ENCODE measurements at places on chromosomes 4 and X. TPM values are rescaled to one million over a fixed set of nuclear protein-coding genes. Genes with fewer than 3 reads are reported as not detected.

DNA sequence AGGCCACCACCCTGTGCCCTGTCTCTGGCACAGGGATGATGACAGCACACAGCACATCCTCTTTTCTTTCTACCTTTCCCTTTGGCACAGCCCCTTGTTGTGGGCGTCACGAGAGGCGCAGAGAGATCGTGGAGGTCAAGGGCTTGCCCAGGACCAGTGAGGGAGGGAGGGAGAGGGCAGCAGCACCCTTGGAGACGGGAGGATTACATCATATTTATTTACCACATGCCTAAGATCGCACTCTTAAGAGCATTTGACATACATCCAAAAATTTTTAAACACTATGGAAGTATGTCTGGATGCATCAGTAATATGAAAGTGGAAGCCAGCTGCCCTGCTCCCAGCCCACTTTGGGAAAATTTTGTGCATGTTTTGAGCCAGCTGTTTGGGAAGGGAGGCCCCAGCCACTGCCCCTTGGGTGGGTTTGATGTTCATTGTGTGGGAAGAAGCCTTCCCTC is 12.7 kb downstream of the WFS1 start:
- no peak overlapping the region for H3K4me3 ChIP-seq
- H3K27ac ChIP-seq: peak overlapping the region; percentile 32
- peaks cover 5% of the 10 kb centered on the region for H3K36me3 ChIP-seq
- no peak for DNase-seq
- H3K4me1 ChIP-seq: peaks cover 69% of the 10 kb centered on the region
- H3K27me3 ChIP-seq: no peaks in the 10 kb centered on the region

- no peaks in the 10 kb centered on the region for H3K27me3 ChIP-seq
- H3K36me3 ChIP-seq: no peaks in the 10 kb centered on the region
- no peak for DNase-seq
Measured at GRCh38 chr4:112185334-112185733, 40.1 kb downstream of the FAM241A start.

GRCh38 chr4:138389976-138390685 is 148.0 kb upstream of the SLC7A11 start:
- no peak overlapping the region for H3K4me3 ChIP-seq
- no peaks in the 10 kb centered on the region for H3K4me1 ChIP-seq
- H3K27ac ChIP-seq: no peak overlapping the region
- DNase-seq: no peak

- H3K27ac ChIP-seq: no peak overlapping the region
- H3K4me3 ChIP-seq: no peak overlapping the region
- H3K27me3 ChIP-seq: no peaks in the 10 kb centered on the region
- no peaks in the 10 kb centered on the region for H3K36me3 ChIP-seq
- no peaks in the 10 kb centered on the region for H3K4me1 ChIP-seq
Measured at GRCh38 chrX:85851418-85851817, 195.9 kb downstream of the CHM start.

- no peak overlapping the region for H3K27ac ChIP-seq
- no peak for DNase-seq
- no peaks in the 10 kb centered on the region for H3K4me1 ChIP-seq
- H3K4me3 ChIP-seq: no peak overlapping the region
- no peaks in the 10 kb centered on the region for H3K27me3 ChIP-seq
Measured at GRCh38 chr4:123163501-123163900, 233.1 kb upstream of the SPRY1 start.

- H3K27ac ChIP-seq: no peak overlapping the region
- no peaks in the 10 kb centered on the region for H3K27me3 ChIP-seq
- no peak overlapping the region for H3K4me3 ChIP-seq
- no peaks in the 10 kb centered on the region for H3K4me1 ChIP-seq
Measured at GRCh38 chr4:4601803-4602369, 60.0 kb upstream of the STX18 start.

- no peaks in the 10 kb centered on the region for H3K36me3 ChIP-seq
- no peaks in the 10 kb centered on the region for H3K27me3 ChIP-seq
- H3K4me3 ChIP-seq: no peak overlapping the region
- H3K27ac ChIP-seq: no peak overlapping the region
- no peak for DNase-seq
Measured at GRCh38 chr4:86974551-86974994, 39.8 kb downstream of the AFF1 start.

- no peaks in the 10 kb centered on the region for H3K4me1 ChIP-seq
- no peak overlapping the region for H3K4me3 ChIP-seq
- no peaks in the 10 kb centered on the region for H3K36me3 ChIP-seq
- H3K27ac ChIP-seq: no peak overlapping the region
- no peaks in the 10 kb centered on the region for H3K27me3 ChIP-seq
Measured at GRCh38 chr4:21856754-21857153, 91.8 kb downstream of the KCNIP4 start.

DNA sequence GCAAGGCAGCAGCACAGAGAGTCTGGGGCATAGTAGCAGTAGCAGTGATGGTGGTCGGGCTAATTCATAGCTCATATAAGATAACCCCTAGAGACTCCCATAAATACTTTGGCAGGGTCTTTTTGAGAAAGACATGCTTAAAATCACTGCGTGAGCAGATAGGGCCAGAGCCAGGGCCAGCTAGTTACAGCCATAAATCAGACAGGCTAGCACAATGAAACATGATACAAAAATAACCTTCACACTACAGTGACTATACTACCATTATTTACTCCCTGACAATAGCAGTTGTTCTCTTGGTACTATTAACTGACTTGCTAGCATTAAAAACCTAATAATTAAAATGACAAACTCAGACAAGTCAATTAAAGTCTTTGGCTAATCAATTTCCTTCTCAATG is 295.9 kb downstream of the SMARCA1 start:
- no peak for DNase-seq
- no peak overlapping the region for H3K27ac ChIP-seq
- H3K27me3 ChIP-seq: no peaks in the 10 kb centered on the region
- no peaks in the 10 kb centered on the region for H3K4me1 ChIP-seq
- H3K4me3 ChIP-seq: no peak overlapping the region
- H3K36me3 ChIP-seq: no peaks in the 10 kb centered on the region

GRCh38 chrX:44143061-44143602 is 169.9 kb upstream of the NDP start:
- H3K4me3 ChIP-seq: no peak overlapping the region
- H3K27ac ChIP-seq: no peak overlapping the region
- no peaks in the 10 kb centered on the region for H3K27me3 ChIP-seq
- no peaks in the 10 kb centered on the region for H3K36me3 ChIP-seq
- no peak for DNase-seq

The TMEM156 gene
- polyA plus RNA-seq: 31.2 TPM

DNA sequence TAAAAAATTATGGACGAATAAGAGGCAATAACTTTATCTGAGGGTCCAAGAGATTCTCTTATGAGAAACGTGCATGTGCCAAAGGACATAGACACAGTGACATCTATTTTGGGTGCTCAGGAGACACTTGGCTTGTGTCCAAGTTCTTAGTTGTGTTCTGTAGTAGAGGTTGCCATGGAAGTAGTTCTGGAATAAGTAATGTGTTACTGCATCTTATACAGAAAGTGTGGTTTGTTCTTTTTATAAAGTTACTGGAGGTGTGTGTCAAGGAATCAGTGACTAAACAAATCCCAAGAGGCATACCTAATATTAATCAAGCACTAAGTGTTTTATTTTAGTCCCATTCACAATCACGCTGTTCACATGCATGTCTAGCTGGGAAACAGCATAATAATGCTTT is 305.7 kb downstream of the ARHGAP24 start:
- no peaks in the 10 kb centered on the region for H3K36me3 ChIP-seq
- H3K27me3 ChIP-seq: no peaks in the 10 kb centered on the region
- H3K4me1 ChIP-seq: peaks cover 20% of the 10 kb centered on the region
- no peak overlapping the region for H3K4me3 ChIP-seq
- H3K27ac ChIP-seq: no peak overlapping the region
- DNase-seq: no peak

The PNMA5 gene
- 0.35 TPM for polyA plus RNA-seq

The WDR17 gene
- polyA plus RNA-seq: 1.3 TPM

DNA sequence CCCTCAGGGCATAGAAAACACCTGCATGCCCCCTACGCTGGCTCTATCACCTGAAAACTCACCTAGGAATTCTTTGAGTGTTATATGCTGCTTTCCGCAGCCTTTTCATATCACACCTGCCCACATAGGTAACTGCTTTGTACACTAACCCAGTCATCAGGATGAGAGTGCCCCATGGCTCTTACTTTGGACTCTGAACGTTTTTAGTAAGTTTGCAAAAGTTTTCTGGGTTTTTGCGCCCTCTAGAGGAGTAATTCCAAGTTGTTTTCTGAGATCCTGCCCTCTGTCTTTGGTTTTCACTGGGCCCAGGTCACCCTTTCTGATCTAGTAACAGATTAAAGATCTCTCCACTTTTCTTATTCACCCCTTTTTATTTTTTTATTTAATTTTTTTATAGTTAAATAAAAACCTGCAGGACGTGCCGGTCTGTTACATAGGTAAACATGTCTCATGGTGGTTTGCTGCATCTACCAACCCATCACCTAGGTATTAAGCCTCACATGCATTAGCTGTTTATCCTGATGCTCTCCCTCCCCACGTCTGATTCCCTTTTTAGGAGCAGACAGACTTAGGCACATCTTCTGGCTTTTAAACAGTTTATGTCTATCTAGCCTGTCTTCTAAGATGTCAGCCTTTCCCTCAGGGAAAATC is 139.2 kb downstream of the NWD2 start:
- no peaks in the 10 kb centered on the region for H3K27me3 ChIP-seq
- no peak overlapping the region for H3K4me3 ChIP-seq
- DNase-seq: no peak
- H3K36me3 ChIP-seq: no peaks in the 10 kb centered on the region

DNA sequence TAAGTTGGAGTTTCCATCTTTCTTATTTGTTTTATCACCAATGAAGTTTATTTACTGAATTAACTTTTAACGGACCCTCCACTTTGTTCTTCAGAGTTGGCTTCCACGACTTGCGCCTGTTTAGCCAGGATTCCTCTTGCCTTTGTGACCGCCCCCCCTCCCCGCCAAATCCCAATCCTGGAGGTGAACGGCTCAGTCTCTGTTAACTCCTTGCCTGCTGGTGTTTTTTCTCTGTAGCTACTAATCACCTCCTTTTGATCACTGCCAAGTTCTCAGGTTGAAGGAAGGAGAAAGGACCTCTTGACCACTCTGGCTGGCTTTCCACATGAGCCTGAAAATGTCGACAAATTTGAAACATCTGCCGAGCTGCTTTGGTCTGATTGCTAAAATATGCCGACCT is 46.8 kb upstream of the BCOR start:
- peaks cover 45% of the 10 kb centered on the region for H3K4me1 ChIP-seq
- no peak for DNase-seq
- peaks cover 54% of the 10 kb centered on the region for H3K27me3 ChIP-seq
- no peak overlapping the region for H3K27ac ChIP-seq

DNA sequence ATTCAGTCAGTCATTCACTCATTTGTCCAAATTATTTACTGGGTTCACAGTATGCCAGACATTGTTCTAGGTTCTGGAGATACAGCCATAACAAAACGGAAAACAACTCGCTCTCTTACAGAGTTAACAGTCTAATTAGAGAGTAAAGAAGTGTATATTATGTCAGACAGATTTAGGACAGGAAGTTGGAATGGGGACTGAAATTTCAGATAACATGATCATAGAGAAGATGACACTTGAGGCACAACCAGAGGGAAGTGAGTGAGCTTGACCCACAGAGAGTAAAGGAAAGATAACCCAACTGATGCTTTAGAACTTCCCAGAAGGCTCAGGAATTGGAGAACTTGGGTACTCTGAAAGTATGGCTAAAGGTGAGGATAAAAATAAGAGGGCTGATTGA is 139.4 kb downstream of the ZAR1 start:
- no peaks in the 10 kb centered on the region for H3K36me3 ChIP-seq
- H3K27ac ChIP-seq: no peak overlapping the region
- H3K27me3 ChIP-seq: no peaks in the 10 kb centered on the region
- DNase-seq: no peak

The SH2D1A gene
- polyA plus RNA-seq: 5.2 TPM

DNA sequence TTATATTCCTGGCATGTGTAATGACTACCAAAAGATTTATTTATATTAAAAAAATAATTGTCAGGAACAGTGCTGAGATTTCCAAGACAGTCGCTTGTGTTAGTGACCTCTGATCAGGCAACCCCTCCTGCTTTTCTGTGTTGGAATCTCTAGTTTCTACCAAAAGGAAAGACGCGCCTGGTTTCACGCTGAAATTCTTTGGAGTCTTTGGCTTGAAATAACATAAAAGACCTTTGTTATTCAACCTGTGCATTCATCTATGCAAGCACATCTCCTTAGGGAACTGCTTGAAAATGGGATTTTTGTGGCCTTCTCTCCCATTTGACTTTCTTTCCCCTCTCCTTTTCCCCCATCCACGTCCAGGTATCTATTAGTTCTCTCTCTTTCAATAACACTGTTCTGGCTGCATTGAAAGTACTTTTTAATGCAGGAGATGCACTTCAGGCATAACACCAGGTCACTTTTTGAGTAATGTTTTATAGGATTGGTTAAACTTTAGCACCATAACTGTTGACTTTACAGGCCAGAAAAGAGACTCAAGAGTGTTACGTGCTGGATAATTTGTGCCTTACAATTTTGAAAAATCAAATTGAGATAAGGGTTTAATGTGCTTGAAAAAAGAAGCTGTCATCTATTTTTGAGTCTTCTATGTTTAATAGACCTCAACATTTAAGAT is 172.7 kb downstream of the GPAT3 start:
- no peak overlapping the region for H3K27ac ChIP-seq
- H3K27me3 ChIP-seq: no peaks in the 10 kb centered on the region
- H3K4me1 ChIP-seq: no peaks in the 10 kb centered on the region
- H3K4me3 ChIP-seq: no peak overlapping the region
- DNase-seq: no peak

DNA sequence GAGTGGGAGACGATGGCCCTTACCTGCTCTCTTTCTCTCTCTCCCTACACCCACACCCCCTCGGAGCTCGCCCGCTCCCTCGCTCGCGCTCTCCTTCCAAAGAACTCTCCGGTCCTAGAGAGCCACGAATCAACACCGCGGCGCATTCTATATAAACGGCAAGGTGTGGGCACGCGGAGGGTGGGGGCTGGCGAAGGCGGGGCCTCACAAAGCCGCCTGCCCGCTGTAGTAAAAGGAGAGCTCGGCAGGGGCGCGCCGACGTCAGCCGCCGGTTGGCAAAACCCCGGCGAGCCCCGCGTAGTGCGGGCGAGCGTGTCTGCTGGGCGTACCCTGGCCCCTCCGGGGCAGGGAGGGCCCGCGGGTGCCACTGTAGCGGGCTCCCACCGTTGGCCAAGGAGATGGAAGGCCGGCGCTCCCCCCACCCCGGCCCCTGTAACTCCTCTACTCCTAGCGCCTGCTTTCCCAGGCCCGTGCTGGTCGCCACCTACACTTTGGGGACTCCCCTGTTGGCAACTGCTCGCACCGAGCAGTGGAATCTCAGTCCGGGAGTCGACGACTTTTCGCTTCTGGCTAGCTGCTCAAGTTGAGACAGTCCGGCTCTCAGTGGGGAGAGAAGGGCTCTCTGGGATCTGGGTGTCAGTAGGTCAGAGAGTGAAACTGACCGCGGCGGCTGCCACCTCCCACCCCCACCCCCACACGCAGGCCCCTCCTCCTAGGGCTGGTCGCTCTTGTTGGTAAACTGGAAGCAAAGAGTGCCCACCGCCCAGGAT is 325.5 kb upstream of the F9 start:
- H3K36me3 ChIP-seq: no peaks in the 10 kb centered on the region
- H3K4me1 ChIP-seq: peaks cover 28% of the 10 kb centered on the region
- peak overlapping the region; percentile 36 for H3K27ac ChIP-seq
- no peaks in the 10 kb centered on the region for H3K27me3 ChIP-seq
- DNase-seq: peak; percentile 80

The CXCL3 gene
- polyA plus RNA-seq: 2.7 TPM

The UGT2B17 gene
- 0.10 TPM for polyA plus RNA-seq

The TCEANC gene
- 3.5 TPM for polyA plus RNA-seq

Measured in spleen (tissue), 13 donors.